Activated CD8-positive, alpha-beta memory T cell treated with anti-CD3 and anti-CD28 coated beads for 48 hours (primary cell): ENCODE measurements at places on chromosomes 4 and X.

DNA sequence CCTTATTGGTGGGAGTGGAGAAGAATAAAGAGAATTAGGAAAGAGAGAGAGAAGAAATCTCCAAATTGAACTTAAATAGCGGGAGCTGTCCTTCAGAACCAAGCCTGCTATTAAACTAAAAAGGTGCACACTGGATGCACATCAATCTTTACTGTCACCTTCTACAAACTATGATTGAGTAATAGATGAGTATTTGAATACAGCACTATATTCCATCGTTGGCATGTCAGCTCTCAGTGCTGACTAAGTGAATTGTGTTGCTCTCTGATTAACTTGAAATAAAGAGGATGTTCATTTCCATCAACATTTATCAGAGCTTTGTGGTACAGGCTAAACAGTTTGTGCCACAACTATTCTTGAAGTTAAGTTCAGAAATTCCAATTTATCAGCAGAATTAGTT, 143.7 kb upstream of the PABPC4L start:
- DNase-seq, result no peak

DNA sequence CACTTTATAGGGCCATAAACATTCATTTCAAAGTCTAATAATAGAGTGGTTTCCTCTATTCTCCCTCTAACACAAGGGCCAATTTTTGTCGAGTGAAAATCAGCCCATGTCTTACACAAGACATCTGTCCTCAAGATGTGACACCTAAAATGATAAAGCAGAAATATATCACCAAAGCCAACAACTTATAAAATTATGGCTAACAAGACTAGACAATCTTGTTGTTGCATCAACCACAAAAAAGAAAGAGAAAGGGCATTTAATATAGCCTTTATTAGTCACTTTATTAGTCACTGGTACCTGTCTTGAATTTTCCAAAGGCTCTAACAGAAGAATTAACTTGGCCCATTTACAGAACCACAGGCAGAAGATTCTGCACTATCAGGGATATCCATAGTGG, 161.6 kb downstream of the SMIM20 start:
- no peak for DNase-seq

- DNase-seq, result no peak
Observed at GRCh38 chrX:38606821-38607220, 45.5 kb downstream of the TSPAN7 start.

DNA sequence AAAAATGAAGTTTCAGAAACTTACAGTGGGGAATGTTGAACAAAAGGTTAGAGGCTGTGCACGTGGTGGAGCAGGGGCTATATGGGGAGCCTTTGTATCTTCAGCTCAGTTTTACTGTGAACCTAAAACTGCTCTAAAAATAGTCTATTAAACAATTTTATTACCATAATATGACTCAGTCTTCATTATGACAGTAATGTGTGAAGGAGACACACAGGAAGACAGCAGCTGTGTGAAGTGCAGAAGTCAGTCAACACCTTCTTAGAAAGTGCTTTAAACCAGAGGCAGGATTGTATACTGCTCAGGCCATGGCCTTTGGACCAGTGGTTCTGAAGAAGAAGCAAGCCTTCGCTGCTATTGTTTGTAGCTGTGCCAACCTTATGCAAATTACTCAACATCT, 89.7 kb downstream of the ARHGAP10 start:
- DNase-seq, result no peak

DNA sequence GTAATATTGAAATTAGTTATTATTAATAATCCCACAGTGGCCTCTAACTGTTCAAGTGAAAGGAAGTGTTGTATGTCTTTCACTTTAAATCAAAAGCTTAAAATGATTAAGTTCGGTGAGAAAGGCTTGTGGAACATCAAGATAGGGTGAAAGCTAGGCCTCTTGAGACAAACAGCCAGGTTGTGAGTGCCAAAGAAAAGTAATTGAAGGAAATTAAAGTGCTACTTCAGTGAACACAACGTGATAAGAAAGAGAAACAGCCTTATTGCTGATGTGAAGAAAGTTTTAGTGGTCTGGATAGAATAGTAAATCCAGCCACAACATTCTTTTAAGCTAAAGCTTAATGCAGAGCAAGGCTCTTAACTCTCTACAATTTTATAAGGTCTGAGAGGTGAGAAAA, 42.6 kb upstream of the IL13RA2 start:
- no peak for DNase-seq

GRCh38 chrX:50168241-50168687, 32.5 kb downstream of the AKAP4 start:
- no peak for DNase-seq

DNA sequence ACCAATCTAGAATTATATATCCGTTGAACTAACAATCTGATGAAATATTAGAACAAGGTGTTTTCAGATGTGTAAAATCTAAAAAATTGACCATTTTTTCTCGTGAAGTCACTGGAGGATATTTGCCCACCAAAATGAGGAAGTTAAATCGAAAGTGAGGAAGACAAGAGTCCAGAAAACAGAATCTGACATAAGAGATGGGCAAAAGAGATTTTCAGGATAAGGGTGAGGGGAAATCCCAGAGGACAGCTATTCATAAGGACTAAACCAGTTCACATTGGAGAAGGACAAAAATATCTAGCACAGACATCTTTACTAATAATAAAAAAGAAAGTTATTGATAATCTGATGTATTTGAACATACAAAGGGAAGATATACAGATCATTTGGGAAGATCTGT, 18.7 kb upstream of the ALG13 start:
- no peak for DNase-seq

DNA sequence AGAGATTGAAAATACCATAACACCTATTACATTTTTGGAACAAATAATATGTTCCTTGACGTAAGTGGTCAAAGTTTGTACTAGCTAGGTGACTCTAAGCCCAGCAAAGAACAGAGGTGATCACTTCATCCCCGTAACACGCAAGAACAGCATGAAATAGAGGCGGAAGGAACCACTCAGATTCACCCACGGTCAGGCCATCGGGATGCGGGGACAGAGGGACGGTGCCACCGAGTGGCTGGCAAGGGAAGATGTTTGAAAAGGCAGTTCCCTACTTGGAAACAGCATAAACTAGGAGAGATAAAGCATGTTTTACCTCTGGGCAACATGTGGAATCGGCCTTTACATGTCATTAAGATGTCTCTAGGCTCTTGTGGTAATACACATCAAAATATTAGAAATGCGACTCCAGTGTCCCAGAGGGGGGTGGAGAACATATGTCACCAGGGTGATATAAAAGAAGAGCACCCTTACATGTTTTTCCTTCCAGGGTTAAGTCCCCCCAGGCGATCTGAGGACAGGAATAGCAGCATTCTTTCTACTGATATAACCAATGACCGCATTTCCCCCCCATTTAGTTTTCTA, 84.0 kb downstream of the PHKA2 start:
- no peak for DNase-seq

DNA sequence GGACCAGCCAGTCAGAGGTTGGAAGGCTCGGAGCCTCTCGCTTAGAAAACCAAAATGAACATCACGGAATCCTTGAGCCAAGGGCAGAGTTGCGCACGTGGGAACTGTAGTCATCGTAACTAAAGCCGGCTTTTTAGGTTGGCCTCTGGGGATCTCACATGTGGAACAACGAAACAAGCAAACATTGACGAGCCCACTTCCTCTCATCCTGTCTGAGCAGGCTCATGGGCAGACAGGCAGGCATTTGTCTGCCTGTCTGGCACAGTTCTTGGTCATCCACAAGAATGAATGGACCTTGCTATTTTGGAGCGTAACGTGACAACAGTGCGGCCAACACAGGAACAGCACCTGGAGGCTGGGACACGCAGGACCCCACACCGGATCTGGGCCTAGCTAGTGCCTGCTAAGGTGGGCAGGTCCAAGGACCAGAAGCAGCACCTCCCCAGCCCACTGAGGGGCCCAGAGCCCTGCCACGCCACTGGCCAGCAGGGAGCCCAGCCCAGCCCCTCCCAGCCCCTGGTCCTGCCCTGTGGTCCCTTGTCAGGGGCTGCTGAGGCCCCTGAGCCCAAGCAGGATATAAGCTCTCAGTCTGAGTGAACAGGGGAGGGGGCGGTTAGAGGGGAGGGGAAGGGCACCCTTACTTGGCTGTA, 9.2 kb upstream of the TREX2 start:
- DNase-seq, result no peak

- DNase-seq, result no peak
Observed at GRCh38 chr4:27000122-27000521, 139.5 kb downstream of the STIM2 start.

- no peak for DNase-seq
Observed at GRCh38 chrX:119004920-119005524, 30.6 kb downstream of the LONRF3 start.

GRCh38 chr4:89285745-89286144, 21.9 kb downstream of the GPRIN3 start:
- no peak for DNase-seq

DNA sequence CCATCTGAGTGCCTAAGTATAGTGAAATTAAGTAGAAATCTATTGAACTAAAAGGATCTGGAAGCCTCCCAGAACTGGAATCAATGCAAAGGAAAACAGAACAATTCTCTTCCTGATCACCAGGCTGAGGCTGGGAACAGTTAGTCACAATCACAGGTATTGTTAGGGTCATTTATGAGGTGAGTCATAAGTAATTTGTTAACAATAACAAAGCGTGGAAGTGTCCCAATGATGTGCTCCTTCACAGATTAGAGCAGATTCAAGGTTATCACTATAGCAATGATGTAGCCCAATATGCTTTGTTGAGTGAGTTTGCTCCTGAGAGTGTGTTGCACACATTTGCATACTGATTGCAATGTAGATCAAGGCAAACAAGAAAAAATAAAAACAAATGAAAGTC, 228.1 kb downstream of the ZNF674 start:
- no peak for DNase-seq

- no peak for DNase-seq
Observed at GRCh38 chr4:87044511-87045233, 109.9 kb downstream of the AFF1 start.

GRCh38 chrX:151776181-151776731, 41.7 kb downstream of the CNGA2 start:
- no peak for DNase-seq

DNA sequence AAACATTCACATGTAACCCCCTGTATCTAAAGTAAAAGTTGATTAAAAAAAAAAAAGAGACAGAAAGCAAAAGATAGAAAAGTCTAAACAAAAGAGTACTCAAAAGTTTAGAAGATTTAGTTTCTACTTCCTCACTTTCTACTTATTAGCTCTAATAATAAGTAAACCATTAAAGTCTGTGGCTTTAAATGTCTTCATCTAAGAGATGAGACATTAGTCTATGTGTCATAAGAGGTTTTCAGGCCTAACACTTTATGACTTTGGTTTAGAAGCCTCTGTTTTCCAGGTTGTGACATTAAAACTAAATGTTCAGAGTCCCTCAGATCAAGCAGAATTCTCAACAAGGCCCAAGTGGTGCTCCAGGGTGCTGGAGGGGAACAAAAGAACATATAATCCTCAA, 42.2 kb upstream of the GUCY1A1 start:
- no peak for DNase-seq

GRCh38 chr4:107896158-107896645, 35.1 kb upstream of the CYP2U1 start:
- no peak for DNase-seq

- no peak for DNase-seq
Observed at GRCh38 chr4:12979797-12980196, 504.3 kb downstream of the RAB28 start.

- no peak for DNase-seq
Observed at GRCh38 chrX:68721546-68721945, 74.1 kb downstream of the STARD8 start.

GRCh38 chr4:188955066-188955465, 815.8 kb downstream of the TRIML1 start:
- no peak for DNase-seq

DNA sequence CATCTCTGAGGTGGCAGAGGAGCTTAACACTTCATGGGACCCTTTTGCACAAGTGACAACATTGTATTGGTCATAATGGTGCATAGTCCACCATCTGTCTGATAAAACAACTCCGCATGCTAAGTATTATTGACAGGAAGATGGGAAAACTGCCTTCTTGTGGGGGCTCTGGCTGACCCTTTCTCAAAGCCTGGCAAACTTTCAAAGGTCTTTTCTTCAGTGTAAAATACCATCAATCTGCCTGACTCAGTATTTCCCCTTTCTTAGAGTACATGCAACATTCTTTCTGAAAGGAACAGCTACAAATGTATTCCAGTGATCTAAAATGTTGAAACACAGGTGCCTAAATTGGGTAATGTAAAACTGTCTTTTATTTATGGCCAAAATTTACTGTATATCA, 89.1 kb downstream of the NAA11 start:
- DNase-seq, result no peak

- no peak for DNase-seq
Observed at GRCh38 chr4:86043755-86044592, 315.9 kb downstream of the MAPK10 start.

DNA sequence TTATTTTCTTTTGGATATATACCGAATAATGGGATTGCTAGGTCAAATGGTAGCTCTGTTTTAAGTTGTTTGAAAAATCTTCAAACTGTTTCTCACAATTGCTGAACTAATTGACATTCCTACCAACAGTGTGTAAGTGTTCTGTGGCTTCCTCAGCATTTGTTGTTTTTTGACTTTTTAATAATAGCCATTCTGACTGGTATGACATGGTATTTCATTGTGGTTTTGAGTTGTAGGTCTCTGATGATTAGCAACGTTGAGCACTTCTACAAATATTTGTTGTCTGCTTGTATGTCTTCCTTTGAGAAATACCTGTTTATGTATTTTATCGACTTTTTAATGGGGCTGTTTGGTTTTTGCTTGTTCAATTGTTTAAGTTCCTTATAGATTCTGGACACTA, 680.1 kb upstream of the GRIA3 start:
- no peak for DNase-seq

DNA sequence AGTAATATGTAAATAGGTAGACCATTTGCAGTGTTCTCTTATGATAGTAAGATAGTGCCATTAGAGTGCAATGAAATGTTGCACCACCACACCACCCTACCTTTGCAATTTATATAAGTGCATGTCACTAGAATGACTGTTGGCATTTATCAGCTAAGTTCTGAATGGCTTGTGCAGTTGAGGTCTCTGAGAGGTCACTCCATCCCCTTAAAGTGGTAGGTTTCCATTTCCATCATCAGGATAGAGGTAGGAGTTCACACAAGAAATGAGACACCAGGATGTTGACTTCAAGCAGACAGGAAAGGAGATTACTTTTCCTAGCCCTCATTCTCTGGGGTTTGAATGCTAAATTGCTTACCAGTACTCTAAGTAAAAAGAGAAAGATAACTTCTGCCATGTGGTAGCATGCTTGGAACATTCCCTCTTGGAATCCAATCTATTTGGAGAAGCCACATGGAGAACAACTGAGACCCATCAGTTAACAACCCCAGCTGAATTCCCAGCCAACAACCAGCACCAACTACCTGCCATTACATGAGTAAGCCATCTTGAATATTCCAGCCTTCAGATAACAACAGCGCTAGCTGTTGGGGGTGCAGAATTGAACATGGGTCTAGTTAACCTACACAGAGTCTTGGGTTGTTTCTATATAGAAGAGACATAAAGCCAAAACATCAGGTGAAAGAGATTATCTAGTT, 6.7 kb upstream of the LRBA start:
- no peak for DNase-seq

- no peak for DNase-seq
Observed at GRCh38 chr4:139247241-139247640, 32.8 kb downstream of the MGARP start.
